ENCODE measurements at places on chromosomes 12 and 14.

GRCh38 chr14:64875350-64875749 is 4.4 kb downstream of the SPTB start:
- no peak for DNase-seq

DNA sequence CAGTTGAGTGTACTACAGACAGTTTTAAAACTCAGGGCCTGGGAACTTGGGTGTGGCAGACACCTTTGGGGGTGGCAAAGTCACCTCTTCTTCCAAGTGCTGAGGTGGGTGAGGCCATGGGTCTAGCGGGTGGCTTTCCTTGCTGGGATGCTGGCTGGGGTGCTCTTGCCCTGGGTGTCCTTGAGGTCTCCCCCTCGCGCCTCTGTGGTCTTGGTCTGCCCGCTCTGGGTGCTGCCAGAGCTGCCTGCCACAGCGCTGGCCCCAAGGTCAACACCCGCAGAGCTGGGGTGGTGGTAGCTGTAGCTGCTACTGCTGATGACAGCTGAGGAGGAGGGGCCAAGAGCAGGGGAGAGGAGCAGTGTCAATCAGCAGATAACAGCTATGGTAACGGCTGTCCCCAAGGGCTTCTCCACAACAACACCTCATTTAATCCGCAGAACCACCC is 6.8 kb downstream of the KRT74 start:
- no peak for DNase-seq

- no peak for DNase-seq
These were observed 35.6 kb downstream of the SCFD1 start for GRCh38 chr14:30657606-30658163.

DNA sequence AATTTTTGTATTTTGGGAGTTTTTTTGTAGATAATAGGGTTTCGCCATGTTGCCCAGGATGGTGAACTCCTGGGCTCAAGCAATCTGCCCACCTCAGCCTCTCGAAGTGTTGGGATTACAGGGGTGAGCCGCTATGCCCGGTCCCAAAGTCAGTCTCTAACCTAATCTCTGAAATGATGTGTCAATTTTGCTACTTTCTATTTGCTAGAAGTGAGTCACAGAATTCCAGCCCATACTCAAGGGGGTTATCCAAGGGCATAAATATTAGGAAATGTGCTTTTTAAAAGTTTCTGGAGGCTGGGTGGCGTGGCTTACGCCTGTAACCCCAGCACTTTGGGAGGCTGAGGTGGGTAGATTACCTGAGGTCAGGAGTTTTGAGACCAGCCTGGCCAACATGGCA is 40.5 kb downstream of the RESF1 start:
- DNase-seq = no peak
